SK-N-SH treated with all-trans-retinoic acid at 6 μM for 48 hours (cell line): ENCODE measurements at places on chromosomes 2 and 18.

DNA sequence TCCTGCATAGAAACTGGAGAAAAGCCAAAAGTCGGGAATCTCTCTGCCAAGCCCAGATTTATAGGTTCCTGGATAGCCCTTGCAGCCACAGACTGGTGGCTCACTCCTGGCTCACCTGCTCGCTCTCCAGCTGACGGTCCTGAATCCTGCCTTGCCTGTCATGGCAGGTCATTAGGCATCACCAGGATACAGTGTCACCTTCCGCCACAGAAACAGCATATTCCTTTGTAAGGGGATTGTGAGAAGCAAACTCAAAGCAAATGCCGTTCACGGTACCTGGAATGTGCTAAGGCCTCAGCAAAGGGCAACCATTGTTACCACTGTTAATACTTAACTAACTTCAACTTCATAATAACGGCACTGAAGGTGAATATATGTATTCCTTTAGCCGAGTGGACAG, 57.1 kb upstream of the GPR45 start:
- no peak for ATAC-seq

DNA sequence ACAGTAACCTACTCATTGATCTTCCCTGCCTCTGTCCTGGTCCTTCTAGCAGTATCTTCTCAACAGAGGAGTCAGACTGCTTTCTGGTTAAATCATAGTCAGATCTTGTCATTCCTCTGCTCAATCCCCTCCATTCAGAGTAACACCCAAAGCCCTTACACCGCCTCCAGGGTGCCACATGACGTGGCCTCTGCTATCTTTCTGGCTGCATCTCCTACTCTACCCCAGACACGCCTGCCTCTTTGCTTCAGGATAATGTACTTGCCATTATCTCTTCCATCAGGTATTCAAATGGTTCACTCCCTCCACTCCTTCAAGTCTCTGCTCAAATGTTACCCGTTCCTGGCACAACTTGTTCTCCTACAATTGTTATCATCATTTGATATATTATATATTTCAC, 36.3 kb upstream of the ACVR2A start:
- ATAC-seq, result no peak

DNA sequence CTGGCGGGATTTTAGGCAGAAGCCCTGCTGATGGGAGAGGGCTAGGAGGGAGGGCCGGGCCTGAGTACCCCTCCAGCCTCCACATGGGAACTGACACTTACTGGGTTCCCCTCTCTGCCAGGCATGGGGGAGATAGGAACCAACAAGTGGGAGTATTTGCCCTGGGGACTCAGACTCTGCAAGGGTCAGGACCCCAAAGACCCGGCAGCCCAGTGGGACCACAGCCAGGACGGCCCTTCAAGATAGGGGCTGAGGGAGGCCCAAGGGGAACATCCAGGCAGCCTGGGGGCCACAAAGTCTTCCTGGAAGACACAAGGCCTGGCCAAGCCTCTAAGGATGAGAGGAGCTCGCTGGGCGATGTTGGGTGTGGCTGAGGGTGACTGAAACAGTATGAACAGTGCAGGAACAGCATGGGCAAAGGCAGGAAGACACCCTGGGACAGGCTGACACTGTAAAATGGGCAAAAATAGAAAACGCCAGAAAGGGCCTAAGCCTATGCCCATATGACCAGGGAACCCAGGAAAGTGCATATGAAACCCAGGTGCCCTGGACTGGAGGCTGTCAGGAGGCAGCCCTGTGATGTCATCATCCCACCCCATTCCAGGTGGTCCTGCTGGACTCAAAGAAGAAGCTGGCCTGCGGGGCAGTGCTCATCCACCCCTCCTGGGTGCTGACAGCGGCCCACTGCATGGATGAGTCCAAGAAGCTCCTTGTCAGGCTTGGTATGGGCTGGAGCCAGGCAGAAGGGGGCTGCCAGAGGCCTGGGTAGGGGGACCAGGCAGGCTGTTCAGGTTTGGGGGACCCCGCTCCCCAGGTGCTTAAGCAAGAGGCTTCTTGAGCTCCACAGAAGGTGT, 8.5 kb downstream of the PROC start:
- no peak for ATAC-seq

- no peak for ATAC-seq
Observed at GRCh38 chr2:26542194-26542455, 64.2 kb upstream of the OTOF start.

DNA sequence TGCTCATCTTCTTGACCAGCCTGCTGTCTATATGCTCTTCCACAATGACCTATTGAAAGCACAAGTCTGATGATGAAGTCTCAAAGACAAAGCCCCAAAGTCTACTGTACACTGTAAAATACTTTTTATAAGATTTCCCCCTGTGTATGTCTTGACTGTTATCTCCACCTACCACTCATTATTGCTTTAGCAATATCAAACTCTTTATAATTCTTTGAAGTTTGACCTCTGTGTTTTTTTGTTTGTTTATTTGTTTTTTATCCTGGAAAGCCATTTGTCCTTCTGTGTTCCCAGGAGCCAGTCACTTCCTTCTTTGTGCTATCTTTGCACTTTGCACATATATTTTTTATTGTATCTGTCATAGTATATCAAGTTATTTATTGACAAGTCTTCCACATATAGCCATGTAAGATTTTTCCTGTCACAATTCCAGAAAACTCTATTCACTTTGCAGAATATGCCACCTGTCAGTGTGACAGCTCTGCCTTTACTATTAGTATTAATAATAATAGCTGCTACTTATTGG, 66.3 kb downstream of the RND3 start:
- no peak for ATAC-seq

- no peak for ATAC-seq
Observed at GRCh38 chr2:222459983-222460382, 35.6 kb downstream of the SGPP2 start.

DNA sequence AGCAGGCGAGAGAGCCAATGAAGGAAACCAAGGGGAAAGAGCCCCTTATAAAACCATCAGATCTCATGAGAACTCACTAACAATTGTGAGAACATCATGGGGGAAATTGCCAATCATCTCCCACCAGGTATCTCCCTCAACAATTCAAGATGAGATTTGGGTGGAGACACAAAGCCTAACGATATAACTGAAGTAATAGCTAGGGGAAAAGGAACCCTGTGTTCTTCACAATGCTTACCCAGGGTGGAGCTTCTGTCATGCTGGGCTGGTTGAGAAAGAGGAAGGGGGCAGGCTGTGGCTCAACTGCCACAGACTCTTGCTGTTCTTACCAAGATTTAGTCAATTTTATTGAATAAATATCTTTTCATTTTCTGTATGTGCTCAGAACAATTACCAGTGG, 392.1 kb upstream of the HS6ST1 start:
- ATAC-seq, result no peak

DNA sequence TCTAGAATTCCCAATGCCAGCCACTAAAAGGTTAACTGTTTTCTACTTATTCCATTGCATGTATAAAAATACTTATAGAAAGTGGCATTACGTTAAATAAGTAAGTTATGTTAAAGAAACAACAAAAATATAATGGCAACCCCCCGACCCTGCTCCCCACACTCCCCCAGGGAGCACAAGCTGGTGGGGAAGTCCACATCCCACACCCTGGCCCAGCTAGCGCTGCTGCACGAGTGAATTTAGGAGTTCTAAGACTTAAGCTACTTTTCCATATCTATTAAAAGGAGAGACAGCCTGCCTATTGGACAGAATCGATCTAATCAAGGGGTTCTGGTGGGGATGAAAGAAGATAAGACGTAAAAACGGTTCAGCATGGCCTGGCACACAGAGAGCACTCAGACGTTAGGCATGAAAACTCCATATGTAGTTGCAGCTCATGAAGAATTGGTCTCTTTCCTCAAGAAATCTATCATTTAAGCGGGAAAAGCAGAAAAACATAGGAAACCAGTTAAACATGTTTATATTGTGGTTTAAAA, 16.6 kb downstream of the HJURP start:
- no peak for ATAC-seq

GRCh38 chr2:8247905-8248622, 433.8 kb upstream of the ID2 start:
- no peak for ATAC-seq

GRCh38 chr2:59047373-59047995, 806.4 kb upstream of the FANCL start:
- no peak for ATAC-seq

DNA sequence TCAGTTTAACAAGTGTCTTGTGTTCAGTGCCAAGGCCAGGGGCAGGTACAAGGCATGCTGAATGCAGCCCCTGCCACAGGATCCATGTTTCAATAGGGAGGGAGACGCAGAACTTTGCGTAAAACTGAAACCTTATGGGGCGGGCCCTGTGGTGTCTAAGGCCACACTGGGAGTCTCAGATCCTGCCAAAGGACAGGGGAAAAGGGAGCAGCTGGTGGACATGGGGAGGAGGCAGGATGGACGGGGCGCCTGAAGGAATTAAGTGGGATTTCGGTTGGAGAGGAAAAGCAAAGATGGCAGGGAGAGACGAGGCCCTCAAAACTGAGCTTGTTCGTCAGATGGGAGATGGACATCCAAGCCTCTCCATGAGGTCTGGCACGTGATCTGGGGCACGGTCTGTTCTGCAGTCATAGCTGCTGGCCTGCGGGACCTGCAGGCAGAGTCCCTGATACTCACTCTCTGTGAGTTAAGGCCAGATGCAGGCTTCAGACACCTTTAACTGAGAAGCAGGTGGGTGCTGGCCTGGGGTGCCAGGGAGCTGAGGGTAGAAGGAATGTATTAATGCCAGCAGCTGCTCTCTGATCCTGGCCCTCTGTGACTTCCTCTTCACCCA, 48.8 kb downstream of the TCF7L1 start:
- no peak for ATAC-seq

DNA sequence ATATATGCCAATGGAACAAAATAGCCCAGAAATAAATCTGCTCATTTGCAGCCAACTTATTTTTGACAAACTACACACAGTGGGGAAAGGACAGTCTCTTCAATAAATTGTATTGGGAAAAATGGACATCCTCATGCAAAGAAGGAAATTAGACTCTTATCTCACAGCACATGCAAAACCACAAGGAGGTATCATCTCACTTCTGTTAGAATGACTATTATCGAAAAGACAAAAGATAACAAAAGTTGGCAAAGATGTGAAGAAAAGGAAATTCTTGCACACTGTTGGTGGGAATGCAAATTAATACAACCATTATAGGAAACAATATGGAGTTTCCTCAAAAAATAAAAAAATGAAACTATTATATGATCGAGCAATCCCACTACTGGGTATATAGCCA, 16.3 kb upstream of the WDR75 start:
- no peak for ATAC-seq

DNA sequence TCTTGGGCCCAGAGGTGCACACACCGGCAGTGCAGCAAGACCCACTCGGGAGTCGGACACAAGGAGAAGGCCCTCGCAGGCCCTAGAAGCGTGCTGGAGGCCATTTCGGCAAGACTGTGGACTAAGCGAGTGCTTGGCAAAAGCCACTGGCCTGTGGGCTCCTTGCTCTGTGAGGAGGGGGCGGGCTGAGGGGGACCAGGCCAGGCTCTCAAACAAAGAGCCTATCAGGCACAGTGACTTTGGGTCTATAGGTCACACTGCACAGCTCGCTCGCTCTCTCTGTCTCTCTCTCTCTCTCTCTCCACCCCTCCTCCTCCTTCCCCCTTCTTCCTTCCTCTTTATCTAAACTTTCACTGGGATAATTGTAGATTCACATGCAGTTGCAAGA, 23.6 kb upstream of the ZCCHC2 start:
- ATAC-seq, result no peak
